ENCODE measurements at places on chromosomes 12 and 14. TPM values are rescaled to one million over a fixed set of nuclear protein-coding genes. Genes with fewer than 3 reads are reported as not detected.

DNA sequence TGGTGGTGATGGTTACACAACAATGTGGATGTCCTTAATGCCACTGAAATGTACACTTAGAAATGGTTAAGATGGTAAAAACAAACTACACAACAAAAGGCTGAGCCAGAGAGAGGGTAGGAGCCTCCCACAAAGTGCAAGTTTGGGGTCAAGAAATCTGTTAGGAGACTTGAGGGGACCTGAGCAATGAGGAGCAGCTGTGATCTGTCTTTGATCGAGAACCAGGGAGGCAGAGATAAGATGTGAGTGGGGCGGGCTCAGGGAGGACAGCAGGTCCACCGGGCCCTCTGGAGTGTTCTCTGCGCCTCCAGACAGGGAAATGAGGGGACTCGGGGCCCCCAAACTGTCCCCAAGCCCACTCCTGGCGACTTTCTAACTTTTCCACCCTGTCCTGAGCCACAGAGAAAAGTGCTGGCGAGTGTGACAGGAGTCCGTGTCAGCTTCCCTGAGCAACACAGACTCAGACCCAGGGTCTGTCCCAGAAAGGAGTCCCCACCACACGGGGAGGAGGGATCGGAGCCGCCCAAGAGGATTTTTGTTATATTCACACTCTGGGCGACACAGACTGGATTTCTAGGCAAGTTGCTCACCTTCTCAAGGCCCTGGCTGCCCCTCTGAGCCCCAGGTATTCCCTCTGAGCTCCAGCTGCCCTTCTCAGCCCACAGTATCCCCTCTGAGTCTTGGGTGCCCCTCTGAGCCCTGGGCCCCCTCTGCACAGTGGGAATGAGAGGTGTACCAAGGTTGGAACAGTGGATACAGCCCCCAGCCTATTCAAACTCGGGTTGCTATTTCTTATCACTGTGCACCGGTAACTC, 11.5 kb upstream of the SCARB1 start:
- no peak for DNase-seq

The PRB3 gene
- not detected for total RNA-seq

The AQP5 gene
- total RNA-seq = 0.62 TPM

The ALX1 gene
- total RNA-seq = 0.16 TPM

DNA sequence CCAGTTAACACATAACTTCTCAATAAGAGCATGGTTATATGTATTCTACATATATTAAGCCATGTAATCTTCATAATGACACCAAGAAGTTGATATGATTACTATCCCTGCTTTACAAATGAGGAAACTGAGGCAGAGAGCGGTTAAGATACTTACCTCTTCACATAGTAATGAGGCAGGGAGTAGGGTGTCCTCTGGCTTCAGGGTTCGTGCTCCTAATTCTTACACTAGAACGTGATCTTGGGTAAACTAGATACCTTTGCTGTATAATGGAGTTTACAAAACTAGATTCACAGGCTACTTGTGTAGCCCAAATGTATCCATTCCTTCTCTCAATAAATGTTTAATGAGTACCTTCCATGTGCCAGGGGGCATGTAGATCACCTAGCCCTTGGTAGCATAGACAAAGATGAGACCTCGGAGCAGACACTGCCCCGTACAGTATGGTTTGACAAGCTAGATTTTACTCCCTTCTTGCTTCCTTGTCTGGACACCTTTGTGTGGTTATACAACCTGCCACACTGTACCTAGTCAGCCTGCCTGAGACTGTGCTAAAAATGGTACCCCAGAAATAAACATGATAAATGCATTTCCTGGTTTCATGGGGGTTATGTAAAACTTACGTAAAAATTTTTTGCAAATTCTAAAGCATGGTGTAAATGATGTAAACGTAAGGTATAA, 991.8 kb downstream of the VRK1 start:
- DNase-seq = no peak

The ACOT4 gene
- total RNA-seq = 1.7 TPM

DNA sequence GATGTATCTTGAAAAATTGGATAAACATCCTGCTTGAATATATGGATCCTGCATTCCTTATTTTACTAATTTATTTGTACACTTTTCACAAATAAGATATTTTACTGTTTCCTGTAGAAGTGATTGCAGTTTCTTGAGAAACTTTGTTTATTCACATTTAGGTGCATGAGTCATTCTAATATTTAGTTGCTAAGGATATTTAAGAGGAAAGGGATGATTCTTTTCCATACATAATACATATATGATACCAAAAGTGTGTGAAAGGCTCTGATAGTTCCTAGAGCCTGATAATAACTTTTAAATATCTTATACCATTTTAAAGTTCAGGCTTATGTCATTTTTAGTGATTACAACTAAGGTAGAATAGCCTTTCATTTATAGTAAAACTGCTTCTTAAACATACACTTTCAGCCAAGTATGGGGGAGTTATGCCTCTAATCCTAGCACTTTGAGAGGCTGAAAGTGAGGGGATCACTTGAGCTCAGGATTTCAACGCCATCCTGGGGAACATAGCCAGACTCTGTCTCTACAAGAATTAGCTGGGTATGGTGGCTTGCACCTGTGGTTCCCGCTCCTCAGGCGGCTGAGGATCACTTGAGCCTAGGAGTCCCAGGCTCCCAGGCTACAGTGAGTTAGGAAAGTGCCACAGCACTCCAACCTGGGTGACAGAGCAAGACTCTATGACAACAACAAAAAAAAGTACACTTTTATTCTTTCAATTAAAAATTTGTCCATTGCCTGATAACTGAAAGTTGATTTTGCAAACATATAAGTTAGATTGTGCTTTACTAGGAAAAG, 262.6 kb upstream of the LRIG3 start:
- DNase-seq = no peak

- DNase-seq = no peak
Observed at GRCh38 chr14:91714805-91715204, 17.1 kb downstream of the CATSPERB start.

GRCh38 chr14:67487937-67488893, at the start of gene TMEM229B:
Gene TMEM229B, minus strand, starts transcription at chr14:67488721. Its CDS starts 14,798 bp downstream, at chr14:67473923.
- DNase-seq = no peak

DNA sequence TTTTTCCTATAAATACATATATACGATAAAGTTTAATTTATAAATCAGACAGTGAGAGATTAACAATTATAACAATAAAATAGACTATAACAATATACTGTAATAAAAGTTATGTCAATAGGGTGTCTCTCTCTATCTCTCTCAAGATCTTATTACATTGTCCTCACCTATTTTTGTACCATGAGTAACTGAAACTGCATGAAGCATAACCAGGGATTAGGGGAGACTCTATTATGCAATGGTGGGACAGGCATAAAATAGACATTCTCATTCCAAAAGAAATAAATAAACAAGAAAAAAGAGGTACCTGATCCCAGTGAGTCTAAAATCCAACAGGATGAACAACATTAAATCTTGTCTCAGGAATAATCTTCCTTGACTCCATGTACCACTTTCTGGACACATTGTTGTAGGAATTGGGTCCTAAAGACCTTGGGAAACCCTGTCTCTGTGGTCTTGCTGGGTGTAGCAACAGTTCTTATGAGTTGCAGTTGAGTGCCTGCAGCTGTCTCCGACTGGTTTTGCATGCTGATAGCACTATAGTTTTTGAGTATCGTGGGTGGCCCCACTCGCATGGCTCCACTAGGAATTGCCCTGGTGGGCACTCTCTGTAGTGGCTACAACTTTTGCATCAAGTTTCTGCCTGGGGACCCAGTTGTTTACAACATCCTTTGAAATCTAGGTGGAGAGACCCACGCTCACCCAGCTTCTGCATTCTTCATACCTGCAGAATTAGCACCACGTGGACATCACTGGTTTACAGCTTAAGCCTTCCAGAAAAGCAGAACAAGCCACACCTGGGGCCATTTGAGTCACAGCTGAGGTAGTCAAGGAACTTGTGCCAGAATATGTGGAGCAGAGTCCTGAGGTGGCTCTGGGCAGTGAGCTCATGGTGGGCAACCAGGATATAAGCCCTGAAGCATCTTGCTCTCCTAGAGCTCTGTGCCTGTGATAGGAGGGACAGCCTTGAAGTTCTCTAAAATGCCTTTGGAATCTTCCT, 204.7 kb downstream of the KITLG start:
- DNase-seq = no peak

- DNase-seq = no peak
Observed at GRCh38 chr12:114658002-114658441, 26.0 kb downstream of the TBX3 start.

The KLRC1 gene
- total RNA-seq = not detected

GRCh38 chr14:48247977-48248376, 572.6 kb upstream of the MDGA2 start:
- no peak for DNase-seq

The ARHGAP5 gene
- total RNA-seq = 453 TPM

The RDH16 gene
- total RNA-seq = 0.62 TPM

DNA sequence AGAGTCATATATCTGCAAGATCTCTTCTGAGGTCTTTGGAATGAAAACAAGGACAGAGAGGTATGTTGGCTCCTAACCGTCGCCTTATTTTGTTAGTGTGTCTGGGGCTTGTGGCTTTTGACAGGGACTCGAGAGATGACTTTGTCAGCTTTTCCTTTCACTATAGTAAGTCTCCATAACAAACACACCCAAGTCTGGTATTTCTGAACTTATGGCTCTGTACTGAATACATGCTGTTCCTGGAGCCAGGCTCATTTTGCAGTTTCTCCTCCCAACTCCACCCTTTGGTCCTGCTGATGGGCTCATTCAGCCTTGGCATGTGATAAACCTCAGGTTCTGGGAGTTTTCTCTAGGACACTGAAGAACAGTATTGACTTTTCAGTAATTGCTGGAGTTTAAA, 27.7 kb upstream of the TMED10 start:
- DNase-seq = no peak

Measured in occipital lobe (tissue), 3 donors.